ENCODE measurements at places on chromosomes 7 and 10.

DNA sequence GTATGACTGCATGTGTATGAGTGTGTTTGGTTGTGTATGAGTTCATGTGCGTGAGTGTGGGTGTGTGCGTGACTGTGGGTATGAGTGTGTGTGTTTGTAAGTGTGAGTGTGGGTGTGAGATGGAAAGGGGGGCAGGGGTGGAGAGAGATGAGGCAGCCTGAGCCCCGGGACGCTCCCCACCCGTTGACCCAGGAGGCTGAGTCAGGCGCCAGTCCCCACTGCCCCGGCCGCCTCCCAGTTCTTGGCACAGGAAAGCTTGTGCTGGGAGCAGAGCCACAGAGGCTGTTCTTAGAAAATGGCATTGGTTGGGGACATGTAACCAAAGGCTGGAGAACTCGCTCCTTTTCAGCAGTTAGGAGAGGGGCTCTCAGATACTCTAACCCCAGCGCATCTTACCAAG, 27.8 kb upstream of the NUB1 start:
- no peak for DNase-seq

GRCh38 chr7:121475806-121476205, 79.7 kb upstream of the FAM3C start:
- no peak for DNase-seq

DNA sequence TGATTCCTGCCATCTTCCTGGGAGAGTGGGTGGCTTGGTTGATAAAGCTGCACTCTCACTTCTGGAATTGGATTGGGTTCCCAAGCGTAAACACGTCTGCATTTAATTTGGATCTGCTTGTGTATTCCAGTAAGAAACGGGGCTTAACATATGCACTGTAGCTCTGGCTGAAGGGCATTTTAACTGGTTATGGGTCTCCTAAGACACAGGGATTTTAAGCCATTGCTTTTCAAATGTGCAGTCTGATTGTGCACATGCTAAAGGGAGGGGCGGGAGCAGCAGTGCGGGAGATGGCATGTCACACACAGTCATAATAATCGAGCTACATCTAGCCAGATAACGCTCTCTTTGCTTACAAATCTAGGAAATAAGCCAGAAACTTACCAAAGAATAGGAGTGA, 247.3 kb upstream of the LYZL1 start:
- DNase-seq, result no peak

- DNase-seq, result no peak
Measured at GRCh38 chr7:46885167-46885566, 696.7 kb downstream of the TNS3 start.

DNA sequence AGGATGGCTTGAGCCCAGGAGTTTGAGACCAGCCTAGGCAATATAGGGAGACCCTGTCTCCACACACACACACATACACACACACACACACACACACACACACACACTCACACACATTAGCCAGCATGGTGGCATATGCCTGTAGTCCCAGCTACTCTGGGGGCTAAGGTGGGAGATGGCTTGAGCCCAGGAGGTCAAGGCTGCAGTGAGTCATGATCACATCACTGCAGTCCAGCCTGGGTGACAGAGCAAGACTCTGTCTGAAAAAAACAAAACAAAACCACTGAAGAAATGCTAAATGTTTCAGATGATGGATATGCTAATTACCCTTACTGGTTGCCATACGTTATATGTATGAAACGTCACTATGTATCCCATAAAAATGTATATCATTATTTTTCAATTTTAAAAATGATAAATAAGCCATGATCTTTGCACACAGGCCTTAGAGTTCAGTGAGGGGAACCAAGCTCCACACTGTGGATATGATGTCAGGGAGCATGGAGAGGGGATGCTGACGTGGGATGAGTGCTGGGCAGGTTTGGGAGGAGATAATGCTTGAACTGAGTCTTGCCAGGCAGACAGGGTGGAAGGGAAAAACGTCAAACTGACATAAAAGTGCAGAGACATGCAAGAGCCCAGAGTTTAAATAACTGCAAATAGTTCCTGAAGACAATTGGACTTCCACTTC, 45.9 kb upstream of the ARHGAP12 start:
- no peak for DNase-seq

GRCh38 chr7:74372511-74373111, 81.1 kb upstream of the GTF2IRD1 start:
- no peak for DNase-seq

- no peak for DNase-seq
Measured at GRCh38 chr7:38829488-38830165, 79.4 kb downstream of the VPS41 start.

GRCh38 chr10:101067356-101068083, 5.7 kb downstream of the KAZALD1 start:
- peak; percentile 88 for DNase-seq

GRCh38 chr7:74094224-74095101, 10.9 kb downstream of the LIMK1 start:
- peak; percentile 96 for DNase-seq

- DNase-seq, result no peak
Measured at GRCh38 chr10:132716691-132717490, 69.1 kb downstream of the NKX6-2 start.

DNA sequence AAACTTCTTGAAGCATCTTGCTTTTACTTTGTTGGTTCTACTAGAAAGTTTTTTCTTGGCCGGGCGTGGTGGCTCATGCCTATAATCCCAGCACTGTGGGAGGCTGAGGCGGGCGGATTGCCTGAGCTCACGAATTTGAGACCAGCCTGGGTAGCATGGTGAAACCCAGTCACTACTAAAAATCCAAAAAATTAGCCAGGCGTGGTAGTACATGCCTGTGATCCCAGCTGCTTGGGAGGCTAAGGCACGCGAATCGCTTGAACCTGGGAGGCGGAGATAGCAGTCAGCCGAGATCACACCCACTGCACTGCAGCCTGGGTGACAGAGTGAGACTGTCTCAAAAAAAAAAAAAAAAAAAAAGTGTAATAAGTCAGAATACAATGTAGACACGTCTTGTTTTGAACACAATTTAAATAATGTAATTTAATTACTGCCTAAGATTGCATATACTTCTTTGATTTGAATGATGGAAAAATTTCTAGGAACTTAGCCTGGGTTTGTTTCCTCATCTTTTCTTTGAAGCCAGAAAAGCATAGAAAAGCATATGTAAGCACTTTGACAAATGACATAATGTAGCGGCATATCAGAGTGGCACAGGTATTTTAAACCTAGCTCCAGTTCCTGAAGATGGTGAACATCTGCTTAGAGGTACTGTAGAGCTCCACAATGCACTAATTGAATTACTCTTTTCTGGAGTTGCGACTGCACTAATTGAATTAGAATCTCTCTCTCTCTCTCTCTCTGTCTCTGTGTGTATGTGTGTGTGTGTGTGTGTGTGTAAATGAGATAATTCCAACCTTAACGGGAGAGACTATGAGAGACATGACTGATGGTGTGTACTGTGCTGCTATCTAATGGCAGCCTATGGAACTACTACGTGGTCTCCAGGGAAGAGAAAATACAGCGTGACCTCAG, 87.8 kb downstream of the BTRC start:
- peak; percentile 82 for DNase-seq

DNA sequence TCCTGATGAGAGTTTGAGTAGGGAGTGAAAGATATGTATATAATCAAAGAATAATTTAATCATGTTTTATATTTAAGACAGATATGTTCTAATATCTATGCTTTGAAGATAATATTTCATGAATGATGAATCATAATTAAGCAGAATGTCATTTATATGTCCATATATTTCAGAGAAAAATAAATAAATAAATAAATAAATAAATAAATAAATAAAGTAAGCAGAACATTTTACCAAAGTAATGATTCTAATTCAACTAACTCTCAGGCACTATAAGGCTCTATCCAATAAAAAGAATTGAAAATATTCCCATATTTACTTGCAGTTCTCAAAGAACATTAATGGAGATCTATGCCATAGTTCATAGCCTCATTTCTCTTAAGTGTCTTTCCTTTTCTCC, 36.0 kb downstream of the AGR3 start:
- DNase-seq, result no peak

DNA sequence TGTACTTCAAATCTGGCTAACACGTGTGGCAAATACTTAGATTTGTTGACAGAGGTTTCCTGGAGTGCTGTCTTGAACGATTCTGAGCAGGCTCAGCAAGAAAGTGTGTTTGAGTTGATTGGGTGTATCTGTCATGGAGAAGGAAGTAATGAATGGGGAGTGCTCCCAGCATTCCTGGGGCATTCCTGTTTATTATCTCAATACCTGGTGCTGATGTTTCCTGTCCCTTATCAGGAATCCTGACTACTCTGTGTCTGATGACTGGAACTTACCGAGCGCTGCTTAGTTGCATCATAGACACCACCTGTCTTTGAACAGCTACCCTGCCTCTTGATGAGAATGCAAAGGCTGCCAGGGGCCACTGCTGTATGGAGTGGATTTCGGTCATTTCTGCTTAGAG, 41.0 kb upstream of the TMEM248 start:
- no peak for DNase-seq

Data from SW480 (cell line).